Aortic smooth muscle cell (primary cell): ENCODE measurements at places on chromosomes 12 and 14. TPM values are rescaled to one million over a fixed set of nuclear protein-coding genes. Genes with fewer than 3 reads are reported as not detected.

ALDH1L2 gene
- total RNA-seq: 14.5 and 21.4 TPM in 2 replicates

METTL17 gene
- 23.1 and 23.2 TPM in 2 replicates for total RNA-seq

NYNRIN gene
- 4.1 and 6.5 TPM in 2 replicates for total RNA-seq

LRRIQ1 gene
- under 0.01 TPM in 1 of 2 replicates, not detected in the other for total RNA-seq

RNASE13 gene
- not detected in 2 replicates for total RNA-seq

RGS6 gene
- not detected in 2 replicates for total RNA-seq

PPP1R1A gene
- total RNA-seq: not detected in 2 replicates

PLEKHA5 gene
- total RNA-seq: 22.8 and 24.2 TPM in 2 replicates

AMDHD1 gene
- 0.06 and 0.40 TPM in 2 replicates for total RNA-seq

FAM90A1 gene
- 0.06 TPM in 1 of 2 replicates, not detected in the other for total RNA-seq

NT5DC3 gene
- 6.2 and 7.5 TPM in 2 replicates for total RNA-seq

NTS gene
- 0.44 and 2.1 TPM in 2 replicates for total RNA-seq

MSRB3 gene
- total RNA-seq: 72.3 and 96.9 TPM in 2 replicates

PYGL gene
- total RNA-seq: 23.0 and 31.6 TPM in 2 replicates

SERPINA10 gene
- total RNA-seq: not detected in 2 replicates
